Mammary epithelial cell (primary cell): ENCODE measurements at places on chromosomes 13 and 19.

- DNase-seq, result peak; percentile 75
Observed at GRCh38 chr13:72180253-72180952, 313.4 kb upstream of the DACH1 start.

DNA sequence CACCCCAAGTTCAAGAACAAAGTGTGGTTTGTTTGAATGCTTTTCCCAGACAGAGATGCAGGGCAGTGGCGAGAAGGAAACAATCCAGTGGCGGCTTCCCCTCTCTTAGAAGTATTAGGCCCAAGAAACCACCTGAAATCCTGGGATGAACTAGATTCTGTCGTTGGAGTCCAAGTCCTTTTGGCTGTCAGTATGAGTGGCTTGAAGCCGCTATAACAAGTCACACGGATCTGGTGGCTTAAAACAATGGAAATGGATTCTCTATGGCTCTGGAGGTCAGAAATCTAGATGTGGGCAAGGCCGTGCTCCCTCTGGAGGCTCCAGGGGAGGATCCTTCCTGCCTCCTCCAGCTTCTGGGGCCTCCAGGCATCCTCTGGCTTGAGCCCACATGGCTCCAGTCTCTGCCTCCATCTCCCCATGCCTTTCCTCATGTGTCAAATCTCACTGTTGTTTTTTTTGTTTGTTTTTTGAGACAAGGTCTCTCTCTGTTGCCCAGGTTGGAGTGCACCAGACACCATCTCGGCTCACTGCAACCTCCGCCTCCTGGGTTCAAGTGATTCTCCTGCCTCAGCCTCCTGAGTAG lies 97.7 kb downstream of the GNG7 start:
- no peak for DNase-seq

DNA sequence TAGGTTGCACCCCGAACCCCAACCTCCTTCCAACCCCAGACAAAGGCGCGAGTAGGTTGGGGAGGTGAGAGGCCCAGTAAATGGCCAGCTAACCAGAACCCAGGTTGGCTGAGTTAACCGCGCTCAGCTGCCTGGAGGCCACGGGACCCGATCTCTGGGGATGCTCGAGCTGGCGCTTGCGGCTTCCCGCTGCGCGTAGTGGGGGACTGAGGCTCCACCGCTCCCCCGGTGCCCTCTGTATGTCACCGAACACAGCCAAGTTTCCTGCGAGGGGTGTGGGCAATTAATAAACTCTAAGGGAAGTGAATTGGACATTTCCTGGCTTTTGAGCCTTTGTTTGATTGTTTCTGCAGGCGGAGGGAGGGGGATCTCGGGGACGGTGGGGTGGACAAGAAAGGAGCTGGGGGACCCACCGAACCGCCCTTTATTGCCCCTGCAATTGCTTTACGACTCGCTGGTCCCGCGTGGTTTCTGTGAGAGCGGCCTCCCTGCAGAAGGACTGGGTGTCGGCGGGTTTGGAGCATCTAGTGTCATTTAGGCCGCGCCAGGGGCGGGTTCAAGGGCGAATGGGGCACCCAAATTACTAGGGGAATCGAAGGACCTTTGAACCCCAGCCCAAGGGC lies 3.5 kb upstream of the ZIC5 start:
- no peak for DNase-seq

- peak; percentile 67 for DNase-seq
Observed at GRCh38 chr19:43784981-43785808, 4.4 kb upstream of the KCNN4 start.
